NCI-H1436 treated with DMSO at 0.1 percent for 48 hours (cell line): ENCODE measurements at places on chromosomes 3 and 15.

GRCh38 chr15:84755736-84756527 lies 7.5 kb downstream of the ZNF592 start:
- no peak for DNase-seq

DNA sequence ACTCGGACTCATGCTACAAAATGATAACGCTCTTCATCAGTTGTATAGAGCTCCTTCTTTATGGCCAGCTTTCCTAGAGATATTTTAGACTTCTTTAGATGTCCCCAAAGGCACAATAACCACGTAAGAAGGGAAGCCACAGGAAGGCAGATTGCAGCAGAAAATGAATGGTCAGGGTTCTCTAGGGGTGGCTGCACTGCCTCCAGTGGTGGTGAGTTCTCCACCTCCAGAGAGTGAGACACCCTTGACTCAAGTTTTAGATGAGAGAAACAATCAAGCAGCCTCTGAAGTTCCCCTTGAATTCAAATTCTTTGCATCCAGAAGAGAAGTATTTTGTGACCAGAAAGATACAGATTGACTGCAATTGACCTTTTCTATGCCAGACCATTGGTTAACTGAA lies 191.5 kb downstream of the TP63 start:
- no peak for DNase-seq

GRCh38 chr3:133574260-133574881 lies 885 bp downstream of the CDV3 start:
- no peak for DNase-seq

GRCh38 chr3:49807431-49808114 lies 4.5 kb downstream of the INKA1 start:
- DNase-seq, result no peak
